Activated naive CD4-positive, alpha-beta T cell treated with Interleukin-2 at 50 U/mL for 16 hours (primary cell): ENCODE measurements at places on chromosomes 6 and 20.
A peak's percentile ranks its signal among the peaks of the same experiment; 100 is the strongest.

- DNase-seq: no peak
Observed at GRCh38 chr6:109296971-109297372, 85.3 kb downstream of the CD164 start.

GRCh38 chr6:168352096-168352495 is 32.5 kb upstream of the DACT2 start:
- DNase-seq: no peak

DNA sequence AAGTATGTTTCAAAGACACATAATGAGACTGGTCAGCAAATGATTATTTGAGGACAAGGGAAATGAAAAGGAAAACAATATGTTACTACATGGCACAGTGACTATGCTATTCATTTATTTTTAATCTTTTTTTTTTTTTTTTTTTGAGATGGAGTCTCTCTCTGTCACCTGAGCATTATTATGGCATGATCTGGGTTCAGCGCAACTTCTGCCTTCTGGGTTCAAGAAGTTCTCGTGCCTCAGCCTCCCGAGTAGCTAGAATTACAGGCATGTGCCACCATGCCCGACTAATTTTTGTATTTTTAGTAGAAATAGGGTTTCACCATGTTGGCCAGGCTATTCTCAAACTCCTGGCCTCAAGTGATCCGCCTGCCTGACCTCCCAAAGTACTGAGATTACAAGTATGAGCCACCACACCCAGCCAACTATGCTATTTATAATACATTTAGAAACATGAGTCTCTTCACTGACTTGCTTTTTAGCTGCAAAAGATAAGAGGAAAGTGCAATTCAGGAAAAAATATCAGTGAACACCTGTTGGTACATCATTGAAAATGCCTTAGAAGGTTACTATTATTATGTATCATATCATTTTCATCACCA is 3.4 kb downstream of the CALHM4 start:
- no peak for DNase-seq

DNA sequence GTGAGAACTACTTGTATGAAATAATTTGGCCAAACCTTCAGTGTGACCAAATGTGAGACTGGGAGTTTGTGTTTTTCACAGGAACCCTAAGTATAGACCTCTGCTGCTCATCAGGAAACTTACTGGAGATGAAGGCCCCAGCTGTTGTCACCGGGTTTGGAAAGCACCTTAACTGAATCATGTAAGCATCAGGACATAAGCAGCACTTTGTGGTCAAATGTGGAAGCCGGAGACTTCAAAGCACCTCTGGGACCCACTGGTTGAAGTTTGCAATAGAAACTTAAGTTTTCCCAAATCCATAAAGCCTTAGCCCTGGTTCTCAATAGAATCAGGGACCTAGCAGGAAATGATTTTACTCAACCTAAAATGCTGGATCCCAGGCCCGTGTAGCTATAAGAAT is 14.3 kb downstream of the TTPAL start:
- DNase-seq: peak; percentile 8

GRCh38 chr6:35596448-35597442 is 84.0 kb upstream of the TULP1 start:
- DNase-seq: no peak

- DNase-seq: no peak
Observed at GRCh38 chr20:38215194-38216182, 45.0 kb downstream of the KIAA1755 start.

DNA sequence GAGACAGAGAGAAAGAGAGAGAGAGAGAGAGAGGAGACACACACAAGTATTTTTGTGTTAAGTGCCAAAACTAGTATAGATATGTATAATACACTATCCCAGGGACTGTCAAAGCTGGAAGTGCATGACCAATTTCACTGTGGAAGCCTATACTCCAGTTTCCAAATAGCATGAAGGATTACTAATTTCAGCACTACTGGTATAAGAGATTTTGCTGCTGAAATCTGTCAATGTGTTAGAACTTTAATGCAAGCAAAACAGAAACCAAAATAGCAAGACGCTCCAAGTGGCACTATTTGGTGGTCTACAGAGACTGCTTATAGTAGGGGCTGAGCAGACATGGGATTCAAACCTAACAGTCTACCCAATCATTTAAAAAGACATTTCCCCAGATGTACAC is 284.8 kb downstream of the BTBD9 start:
- DNase-seq: no peak

DNA sequence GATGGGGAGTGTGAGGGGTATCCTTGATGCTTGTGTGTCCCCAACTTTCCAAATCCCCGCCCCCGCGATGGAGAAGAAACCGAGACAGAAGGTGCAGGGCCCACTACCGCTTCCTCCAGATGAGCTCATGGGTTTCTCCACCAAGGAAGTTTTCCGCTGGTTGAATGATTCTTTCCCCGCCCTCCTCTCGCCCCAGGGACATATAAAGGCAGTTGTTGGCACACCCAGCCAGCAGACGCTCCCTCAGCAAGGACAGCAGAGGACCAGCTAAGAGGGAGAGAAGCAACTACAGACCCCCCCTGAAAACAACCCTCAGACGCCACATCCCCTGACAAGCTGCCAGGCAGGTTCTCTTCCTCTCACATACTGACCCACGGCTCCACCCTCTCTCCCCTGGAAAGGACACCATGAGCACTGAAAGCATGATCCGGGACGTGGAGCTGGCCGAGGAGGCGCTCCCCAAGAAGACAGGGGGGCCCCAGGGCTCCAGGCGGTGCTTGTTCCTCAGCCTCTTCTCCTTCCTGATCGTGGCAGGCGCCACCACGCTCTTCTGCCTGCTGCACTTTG is at the start of gene TNF:
Gene TNF, plus strand, starts transcription at position 231 of the 567 bp plus-strand sequence. Its CDS starts 177 bp downstream, at position 408.
- DNase-seq: peak; percentile 88

GRCh38 chr6:32609391-32609730 is 19.7 kb upstream of the HLA-DRB1 start:
- no peak for DNase-seq
